ENCODE measurements at places on chromosomes 4 and X.

- DNase-seq: no peak
These were observed 176.7 kb downstream of the SHROOM3 start for GRCh38 chr4:76611616-76612207.

DNA sequence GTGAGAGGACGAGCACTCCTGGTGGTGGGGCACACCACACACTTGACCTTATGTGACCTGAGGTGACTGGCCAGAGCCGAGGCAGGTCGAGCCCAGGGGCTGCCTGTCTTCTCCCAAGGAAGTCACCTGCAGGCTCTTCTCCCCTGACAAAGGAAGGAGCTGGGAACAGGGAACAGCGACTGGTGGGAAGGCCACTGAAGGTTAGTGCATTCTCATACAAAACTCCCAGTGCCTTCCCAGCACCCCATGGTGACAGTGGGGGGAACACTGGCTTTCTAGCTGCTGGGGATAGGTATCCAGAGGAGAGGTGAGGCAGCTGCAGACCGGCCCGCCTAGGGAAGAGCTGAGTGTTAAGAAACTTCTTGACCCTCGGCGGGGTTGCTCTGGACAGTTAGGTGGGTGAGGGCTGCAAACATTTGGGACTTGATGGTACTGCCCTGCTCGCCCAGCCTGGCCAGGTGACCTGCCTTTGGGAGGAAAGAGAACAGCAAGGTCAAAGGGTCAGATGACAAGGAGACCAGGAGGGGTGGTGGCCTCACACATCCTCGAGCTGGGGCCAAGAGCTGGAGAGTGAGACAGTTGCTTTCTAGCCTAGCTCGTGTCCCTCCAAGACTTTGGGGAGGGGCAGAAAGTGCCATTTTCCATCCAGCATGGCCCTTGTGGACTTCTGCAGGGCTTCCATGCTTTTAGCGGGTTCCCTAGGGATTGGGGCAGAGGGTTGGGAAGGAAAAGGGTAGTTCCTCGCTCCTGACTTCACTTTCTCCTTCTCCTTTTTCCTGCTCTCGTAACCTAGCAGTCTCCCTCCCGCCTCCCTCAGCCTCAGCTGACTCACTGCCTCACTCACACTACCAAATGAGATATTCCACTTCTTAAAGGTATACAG is 2.7 kb downstream of the NALF2 start:
- no peak for DNase-seq

DNA sequence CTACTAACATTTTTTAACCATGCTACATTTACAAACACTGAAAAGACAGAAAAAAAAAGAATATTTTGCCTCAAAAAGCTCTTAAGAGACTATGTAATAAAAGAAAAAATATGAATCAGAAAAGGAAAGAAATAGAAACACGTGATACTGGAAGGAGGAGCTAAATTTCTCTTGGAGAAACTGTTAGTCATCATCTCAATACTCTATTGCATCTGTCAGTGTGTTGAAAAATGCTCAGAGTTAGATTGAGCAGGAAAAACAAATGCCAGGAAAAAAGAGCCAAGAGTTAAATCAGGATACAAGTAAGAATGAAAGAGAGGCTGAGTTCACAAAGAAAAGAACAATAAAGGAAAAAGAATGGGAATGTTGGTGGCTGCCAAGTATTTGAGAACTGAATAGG is 2.6 kb downstream of the RAB28 start:
- DNase-seq: peak; percentile 63

GRCh38 chrX:22365460-22365859 is 92.7 kb downstream of the CBLL2 start:
- peak; percentile 94 for DNase-seq

DNA sequence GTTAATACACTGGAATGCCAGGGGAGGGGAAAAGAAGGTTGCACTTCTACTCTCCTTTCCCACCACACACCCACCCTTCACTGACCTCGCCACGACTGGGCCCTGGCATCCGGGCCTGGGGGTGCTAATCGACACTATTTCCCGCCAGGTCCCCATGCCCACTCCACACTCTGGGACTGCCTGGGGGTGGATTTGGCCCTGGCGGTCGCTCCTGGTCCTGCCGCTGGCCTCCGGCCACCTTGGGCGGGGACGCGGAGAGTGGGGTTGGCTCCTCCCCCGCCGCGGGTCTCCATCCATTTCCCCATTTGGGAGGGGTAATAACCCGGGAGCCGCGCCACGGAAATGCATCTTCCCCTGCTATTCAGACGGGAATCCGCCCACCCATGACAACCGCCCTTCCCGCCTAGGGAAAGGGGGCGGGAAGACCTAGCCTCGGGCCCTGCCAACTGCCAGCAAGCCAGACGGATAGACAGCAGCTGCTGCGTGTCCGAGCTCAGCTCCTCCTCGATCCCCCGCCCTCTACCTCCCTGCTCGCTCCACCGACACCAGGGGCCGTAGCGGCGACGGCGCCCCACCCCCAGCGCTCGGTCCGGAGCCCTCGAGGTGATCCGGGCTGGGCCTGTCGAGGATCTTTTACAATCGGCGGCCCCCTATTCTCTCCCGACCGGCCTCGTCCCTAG is 78.1 kb downstream of the RLIM start:
- DNase-seq: peak; percentile 85

GRCh38 chr4:16029262-16029661 is 54.6 kb downstream of the PROM1 start:
- peak; percentile 80 for DNase-seq

DNA sequence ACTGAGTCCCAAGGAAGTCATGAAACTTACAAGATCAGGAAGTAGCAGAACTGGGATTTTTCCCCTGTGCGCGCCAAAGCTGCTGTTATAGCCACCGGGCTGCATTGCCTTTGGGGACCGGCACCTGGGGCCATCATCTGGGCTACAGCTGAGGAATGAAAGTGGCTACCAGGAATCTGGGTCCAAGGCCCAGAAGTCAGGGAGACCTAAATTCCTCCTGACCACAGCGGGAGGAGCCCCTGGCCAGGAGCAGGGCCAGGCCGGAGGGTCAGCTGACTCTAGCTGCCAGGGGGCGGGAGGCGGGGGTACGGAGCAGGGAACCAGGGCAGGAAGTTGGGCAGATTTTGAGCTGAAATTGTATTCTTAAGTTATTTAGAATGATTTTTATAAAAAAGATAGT is 242.4 kb downstream of the EVC2 start:
- no peak for DNase-seq

GRCh38 chr4:53371049-53371448 is 5.2 kb upstream of the SCFD2 start:
- DNase-seq: no peak

- DNase-seq: peak; percentile 82
These were observed 286.1 kb upstream of the TENM3 start for GRCh38 chr4:181957088-181957487.

DNA sequence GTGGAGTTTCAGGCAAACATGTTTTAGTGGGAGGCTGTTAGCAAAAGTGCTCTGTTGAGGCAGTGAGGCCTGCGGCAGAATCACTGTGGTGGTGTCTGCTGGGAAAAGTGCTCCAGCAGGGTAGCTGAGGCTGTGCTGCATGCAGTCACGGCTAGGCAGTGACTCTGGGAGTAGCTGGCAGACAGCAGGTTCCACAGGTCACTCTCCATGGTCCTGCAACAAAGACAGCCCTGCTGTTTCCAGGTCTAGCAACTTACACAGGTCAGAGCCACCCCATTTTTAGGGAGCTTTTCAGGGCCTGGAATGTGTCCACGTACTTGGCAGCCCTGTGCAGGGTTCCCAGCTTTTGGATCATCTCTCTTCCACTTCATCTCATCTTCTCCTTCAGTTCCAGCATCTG is 184.3 kb downstream of the NAA11 start:
- peak; percentile 2 for DNase-seq

GRCh38 chr4:112540695-112541094 is 24.7 kb upstream of the NEUROG2 start:
- DNase-seq: no peak

- DNase-seq: no peak
These were observed 151.9 kb upstream of the RPS6KA3 start for GRCh38 chrX:20418379-20419150.

GRCh38 chr4:184477201-184477999 is 3.0 kb upstream of the IRF2 start:
- DNase-seq: no peak

GRCh38 chrX:132741689-132742088 is 216.7 kb downstream of the HS6ST2 start:
- DNase-seq: peak; percentile 12

Measured in fibroblast of mammary gland (primary cell).